ENCODE measurements at places on chromosomes 2 and 18.

GRCh38 chr18:79988451-79989194, at the start of gene TXNL4A:
Gene TXNL4A, minus strand, starts transcription at chr18:79988563. Its CDS starts 171 bp downstream, at chr18:79988392.
- peak; percentile 92 for DNase-seq

DNA sequence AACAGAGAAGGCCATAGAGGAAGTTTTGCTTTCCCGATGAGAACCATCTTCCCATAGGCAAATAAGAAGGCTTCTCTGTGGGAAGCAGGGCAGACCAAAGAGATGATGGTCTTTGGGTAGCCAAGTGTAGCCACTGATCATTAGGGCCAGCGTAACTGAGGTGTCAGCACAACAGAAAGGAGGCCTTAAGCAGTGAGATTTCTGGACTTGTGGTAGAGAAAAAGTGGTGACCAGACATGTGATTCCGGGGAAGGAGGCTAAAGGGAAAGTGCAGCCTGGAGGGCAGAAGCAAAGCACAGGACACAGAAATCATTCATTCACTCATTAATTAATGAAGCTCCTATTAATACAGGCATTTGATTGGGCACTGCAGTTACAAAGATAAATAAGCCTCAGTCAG, 15.4 kb downstream of the EVA1A start:
- no peak for DNase-seq

GRCh38 chr2:236083934-236084333, 84.3 kb downstream of the GBX2 start:
- DNase-seq: no peak

DNA sequence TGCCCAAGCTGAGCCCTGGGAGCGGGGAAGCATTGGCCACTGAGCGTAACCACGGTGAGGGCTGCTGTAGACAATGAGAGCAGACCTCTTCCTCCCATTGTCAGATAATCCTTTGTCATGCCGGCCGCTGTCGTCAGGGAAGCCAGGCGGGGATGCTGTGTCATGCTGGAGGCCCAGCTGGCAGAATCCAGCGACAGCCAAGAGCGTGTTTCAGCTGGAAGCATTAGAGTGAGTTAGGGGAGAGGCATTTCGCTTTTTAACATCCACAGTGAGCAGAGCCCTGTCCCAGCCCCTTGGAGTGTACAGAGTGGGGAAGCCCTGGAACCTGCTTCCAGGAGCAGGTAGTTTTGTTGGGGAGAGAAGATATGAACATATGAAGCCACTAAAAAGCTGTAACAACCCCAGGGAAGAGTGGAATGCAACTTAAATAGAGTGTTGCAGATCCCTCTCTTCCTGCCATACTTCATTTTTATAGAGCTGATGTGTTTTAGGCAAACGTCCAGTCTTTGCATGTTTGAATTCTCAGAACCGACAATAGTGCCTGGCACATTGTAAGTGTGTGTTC, 7.0 kb downstream of the CTIF start:
- DNase-seq: peak; percentile 64

DNA sequence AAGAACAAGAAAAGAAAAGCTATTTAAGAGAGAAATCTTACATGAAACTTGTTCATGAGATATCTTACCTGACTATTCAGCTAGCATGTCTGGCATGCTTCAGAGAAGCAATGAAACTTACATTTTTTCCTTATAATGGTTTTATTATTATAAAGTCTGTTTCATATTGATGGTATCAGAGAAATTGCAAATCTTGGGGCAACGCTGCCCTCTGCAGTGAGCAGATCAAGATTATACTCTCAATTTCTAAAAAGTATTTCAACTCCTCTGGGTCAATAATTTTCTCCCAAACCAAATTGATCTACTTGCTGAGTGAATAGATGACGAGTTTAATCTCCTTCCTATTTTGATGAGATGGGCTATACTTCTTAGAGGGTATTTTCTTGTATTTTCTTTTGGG, 235.6 kb downstream of the NUP35 start:
- DNase-seq: no peak

DNA sequence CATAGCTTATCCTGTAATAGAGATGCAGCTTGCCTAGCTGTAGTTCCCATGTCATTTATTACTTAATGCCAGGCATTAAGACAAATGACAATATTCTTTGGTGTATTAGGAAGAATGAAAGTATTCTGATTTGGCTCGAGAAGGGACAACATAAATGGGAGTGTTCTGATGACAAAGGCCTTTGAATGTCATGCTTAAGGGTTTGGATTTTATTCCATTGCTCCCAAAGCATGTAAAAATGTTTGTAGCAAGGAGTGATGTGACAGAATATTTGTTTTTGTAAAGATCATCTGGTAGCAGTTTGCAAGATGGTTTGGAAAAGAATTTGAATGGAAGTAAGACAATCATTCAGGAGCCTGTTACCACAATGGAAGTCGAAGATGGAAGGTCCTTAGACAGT, 30.4 kb downstream of the EEF1B2 start:
- DNase-seq: no peak

DNA sequence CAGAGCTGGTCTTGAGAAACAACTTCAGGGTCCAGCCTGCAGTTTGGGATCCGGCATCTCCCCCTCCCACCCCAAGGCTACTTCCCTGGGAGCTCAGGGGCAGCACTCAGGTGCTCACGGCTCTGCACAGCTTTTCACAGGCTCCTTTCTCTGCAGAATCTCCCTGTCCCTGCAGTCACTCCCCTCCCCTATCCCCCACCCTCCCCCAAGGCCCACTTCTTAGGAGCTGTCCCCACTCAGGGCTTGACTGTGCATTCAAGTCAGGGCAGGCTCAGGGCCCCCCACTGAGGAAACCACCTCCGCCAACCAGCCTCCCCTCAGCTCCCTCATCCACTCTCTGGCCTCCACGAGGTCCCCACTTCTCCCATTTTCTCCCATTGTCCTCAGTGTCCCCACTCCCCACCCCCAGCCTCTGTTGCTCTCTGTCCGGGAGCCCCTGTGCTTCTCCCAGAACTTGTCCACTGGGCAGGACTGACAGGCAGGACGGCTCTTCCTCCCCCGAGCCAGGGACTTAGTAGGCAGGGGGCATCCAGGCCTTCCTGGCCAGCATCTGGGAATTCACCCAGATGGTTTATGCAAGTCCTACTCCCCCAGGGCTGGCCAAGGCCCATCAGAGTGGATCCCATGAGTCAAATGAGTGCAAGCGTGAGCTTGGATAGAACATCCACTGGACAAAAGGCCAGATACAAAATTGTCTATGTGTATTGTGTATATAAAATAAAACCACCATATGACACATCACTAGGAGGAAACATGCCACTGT, 7.6 kb downstream of the NMUR1 start:
- no peak for DNase-seq

GRCh38 chr2:214492152-214492551, 81.3 kb downstream of the VWC2L start:
- no peak for DNase-seq

DNA sequence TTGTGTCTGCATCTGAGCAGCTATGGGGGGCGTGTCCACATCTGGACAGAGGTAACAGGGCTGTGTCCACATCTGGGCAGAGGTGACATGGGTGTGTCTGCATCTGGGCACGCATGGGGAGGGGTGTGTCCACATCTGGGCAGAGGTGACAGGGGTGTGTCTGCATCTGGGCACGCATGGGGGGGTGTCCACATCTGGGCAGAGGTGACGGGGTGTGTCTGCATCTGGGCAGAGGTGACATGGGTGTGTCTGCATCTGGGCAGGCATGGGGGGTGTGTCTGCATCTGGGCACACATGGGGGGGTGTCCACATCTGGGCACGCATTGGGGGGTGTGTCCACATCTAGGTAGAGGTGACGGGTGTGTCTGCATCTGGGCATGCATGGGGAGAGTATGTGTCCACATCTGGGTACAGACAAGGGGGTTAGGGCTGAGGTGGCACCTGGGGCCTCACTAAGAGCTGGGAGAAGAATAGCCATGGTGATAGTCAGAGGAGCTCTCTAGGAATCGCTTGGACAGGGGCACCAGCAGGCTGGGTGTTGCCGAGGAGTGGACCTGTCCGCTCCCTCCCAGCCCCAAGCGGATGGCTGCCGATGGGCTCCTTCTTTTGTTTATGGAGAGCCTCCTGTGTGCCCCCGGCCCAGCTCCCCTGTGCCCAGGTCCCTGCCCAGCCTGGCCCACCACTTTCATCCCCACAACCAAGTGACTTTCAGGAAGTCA, 177.8 kb downstream of the EIPR1 start:
- DNase-seq: no peak

GRCh38 chr18:32160547-32160946, 29.3 kb upstream of the MEP1B start:
- peak; percentile 71 for DNase-seq

DNA sequence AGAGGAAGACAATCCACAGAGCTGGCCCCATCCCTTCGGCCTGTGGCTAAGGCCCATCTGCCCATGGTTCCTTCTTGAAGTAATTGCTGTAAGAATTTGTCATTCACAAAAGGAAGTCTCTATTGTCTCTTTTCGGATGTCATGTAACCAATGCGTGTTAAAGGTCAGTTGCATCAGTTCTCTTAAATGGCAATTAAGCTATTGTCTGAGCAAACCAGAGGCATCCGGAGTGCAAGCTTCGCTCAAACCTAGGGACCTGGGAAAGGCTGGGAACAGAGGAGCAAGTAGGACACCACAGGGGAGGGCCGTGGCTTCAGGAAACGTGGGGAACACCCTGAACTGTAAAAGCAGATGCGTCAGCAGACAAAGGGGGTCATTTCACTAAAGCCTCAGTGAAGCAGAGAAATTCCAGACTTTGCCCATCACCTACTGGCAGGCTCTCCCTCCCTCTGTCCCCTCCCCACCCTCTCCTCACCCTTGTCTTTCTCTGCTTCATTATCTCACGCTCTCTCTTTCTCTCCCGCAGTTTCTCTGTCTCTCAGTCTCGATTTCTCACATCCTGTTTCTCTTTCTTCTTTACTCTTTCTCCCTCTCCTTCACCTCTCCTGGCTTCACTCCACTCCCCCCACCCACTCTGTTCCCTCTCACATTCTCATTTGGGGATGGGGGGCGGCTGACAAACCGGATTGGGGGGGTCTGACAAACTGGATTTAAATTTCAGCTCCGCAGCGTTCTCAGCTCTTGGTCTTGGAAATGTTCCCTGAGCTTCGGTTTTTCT, 204.6 kb upstream of the TNP1 start:
- DNase-seq: peak; percentile 37

- DNase-seq: no peak
Measured at GRCh38 chr2:145047554-145047953, 527.6 kb upstream of the ZEB2 start.

DNA sequence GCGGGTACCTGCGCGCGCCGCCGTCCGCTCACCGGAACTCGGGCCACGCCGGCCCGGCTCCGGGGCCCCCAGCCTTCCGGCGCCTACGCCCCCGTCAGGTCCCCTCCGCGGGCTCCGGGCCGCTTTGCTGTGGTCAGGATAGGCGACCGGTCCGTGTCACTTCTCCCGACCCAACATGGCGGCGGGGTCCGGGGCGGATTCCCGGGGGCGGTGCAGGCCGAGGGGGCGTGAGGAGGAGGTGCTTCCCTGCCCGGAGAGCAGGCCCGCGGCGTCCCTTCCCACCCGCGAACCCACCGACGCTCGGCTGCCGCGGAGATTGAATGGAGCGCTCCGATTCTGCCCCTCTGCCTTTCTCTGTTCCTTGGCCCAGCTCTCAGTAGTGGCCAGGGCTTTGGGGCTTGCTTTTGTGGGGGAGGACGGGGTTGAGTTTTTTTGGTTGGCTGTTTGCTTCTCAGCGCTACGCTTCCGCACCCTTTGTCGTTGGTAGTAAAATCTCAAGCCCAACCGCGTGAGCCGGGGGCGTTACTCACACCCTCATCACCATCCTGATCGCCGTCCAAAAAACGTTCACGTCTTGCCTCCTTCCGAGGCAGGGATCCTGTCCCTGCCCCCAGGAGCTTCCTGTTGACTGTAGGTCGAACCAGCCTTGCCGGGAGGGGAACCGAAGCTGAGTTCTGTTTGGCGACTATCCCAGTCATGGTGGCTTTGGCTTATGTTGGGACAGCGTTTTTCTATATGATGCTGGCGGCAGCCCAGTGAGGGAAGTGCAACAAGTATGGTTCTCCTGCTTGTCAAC, 532 bp upstream of the YES1 start:
- DNase-seq: peak; percentile 93

- no peak for DNase-seq
Measured at GRCh38 chr2:12915787-12916186, 199.1 kb downstream of the TRIB2 start.

DNA sequence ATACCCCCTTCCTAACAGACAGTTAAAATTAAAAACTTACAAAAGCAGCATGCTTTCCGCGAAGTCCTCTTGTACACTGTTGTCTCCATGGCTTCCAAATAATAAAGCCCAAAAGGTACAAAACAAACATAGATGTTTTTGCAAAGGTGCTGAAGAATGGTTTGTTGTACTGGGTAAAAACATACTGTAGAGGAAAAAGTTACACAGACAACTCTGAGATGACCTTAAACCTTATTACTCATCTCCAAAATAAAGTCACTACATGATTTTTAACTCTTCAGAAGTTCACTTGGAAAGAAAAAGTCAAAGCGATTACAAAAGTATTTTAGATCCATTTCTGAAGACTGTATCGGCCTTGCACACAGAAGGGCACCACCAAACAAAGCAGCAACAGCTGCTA, 6.1 kb downstream of the SLC35F5 start:
- no peak for DNase-seq

DNA sequence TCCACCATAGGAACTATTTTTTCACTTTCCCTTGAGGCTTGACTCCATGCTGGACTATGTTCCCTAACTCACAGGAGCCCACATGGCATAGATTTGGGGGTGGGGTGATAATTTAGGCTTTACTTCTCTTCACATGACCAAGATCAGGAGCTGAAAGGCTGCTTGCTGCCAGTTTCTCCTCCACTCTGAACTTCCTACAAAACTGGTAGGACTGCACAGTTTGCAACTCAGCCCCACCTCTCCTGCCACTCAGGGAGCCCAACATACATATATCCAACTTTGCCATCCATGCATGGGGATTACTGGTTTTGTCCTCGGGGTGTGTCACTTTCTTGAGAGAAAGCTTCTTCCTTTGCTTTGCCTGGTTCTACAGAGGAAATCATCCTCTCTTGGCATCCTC, 14.2 kb downstream of the INO80D start:
- no peak for DNase-seq

- DNase-seq: peak; percentile 85
Measured at GRCh38 chr2:42663106-42663780, 94.8 kb downstream of the MTA3 start.

- peak; percentile 70 for DNase-seq
Measured at GRCh38 chr18:29164020-29164706, 987.2 kb upstream of the CDH2 start.

DNA sequence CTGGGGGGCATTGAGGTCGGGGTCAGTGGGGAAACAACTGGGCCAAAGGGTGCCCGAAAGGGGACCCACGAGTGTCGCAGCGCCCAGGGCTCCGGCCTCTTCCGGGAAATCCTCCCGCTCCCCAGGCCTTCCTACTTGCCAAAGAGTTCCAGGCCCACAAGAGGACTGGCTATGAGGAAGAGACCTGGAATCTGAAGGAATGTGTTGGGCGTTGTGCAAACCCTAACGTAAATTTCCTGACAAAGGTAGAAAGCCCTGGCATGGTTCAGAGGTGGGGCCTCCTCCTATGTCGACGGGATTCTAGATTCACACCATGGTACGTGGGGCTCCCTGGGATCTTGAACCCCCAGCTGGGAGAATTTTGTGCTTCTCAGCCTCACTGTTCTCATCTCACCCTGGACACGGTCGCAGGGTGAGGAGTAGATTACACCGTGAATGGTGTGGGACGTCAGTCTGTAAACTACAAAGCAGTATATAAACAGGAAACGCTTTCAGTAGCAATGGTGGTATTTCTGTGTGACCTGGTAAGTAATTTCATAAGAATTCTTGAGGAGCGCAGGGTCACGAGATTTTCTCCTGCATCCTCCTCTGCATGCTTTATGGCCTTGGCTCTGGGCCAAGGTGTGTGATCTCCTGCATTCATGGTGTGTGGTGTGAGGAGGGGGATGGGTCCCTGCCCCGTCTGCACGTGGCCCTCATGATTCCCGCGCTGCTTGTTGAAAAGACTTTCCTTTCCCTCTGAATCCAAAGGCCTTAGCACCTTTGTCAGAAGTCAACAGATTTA, 868 bp downstream of the HSBP1L1 start:
- DNase-seq: peak; percentile 89
